ENCODE measurements at places on chromosomes 4 and X.

- peak; percentile 57 for DNase-seq
Measured at GRCh38 chr4:39469429-39470077, 10.7 kb downstream of the LIAS start.

DNA sequence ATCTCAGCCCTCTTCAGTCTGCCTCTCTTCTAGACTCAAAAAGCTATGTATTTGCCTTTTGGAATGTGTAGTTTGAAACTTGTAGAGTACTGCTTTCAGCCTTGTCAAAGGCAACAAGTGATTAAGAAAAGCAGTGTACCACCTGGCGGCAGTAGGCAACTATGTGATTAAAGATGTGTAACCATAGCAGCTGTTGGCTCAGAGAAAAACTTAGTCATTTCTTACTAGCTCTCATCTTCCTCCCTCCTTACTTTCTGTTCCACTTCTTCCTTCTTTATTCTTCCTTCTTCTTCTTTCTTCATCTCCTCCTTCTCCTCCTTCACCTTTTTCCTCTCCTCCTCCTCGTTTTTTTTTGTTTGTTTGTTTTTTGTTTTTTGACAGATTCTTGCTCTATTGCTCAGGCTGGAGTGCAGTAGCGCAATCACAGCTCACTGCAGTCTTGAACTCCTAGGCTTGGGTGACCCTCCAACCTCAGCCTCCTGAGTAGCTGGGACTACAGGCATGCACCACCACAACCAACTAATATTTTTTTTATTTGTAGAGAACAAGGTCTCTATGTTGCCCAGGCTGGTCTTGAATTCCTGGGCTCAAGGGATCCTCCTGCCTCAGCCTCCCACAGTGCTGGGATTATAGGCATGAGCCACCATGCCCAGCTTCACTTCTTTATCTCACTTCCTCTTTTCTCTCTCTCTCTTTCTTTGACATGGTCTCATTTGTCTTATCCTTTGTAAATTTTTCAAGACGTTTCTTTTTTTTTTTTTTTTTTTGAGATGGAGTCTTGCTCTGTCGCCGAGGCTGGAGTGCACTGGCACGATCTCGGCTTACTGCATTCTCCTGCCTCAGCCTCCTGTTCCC lies 32.6 kb downstream of the ABHD18 start:
- DNase-seq = peak; percentile 37

GRCh38 chr4:142100941-142101340 lies 464.6 kb downstream of the IL15 start:
- DNase-seq = no peak

DNA sequence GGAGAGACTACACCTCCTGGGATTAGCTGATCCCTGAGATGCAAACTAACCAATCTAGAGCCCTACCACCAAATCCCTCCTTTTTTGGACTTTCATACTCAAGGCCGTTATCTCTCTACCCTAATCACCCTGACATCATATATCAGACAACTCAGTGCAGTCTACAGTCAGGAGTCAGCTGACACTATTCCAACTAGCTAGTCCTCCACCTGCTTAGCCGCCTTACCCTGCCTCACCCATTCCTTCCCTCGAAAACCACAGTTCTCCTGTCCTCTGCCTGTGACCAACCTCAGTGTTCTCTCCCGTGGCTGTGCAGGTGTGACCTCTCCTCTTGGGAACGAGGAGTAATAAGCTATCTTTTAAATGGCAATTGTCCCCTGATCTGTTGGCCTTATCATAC lies 1.8 kb upstream of the PPEF2 start:
- DNase-seq = no peak

DNA sequence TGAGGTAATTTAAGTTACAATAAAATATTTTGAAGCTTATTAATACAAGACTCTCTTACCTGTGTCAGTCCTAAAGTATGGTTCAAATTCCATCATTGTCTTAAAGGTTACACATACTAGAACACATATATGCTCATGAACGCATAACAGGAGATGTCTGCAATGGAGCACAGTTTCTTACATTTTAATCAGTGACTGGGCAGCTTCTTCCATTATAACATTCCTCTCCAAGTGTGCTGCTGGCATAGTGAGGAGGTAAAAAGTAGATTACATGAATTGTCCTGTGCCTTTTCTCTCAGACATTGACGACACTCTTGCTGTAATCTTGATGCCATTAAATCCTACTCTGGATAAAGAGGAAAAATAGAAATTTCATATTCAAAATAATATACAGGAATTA lies 40.8 kb upstream of the GRID2 start:
- no peak for DNase-seq

DNA sequence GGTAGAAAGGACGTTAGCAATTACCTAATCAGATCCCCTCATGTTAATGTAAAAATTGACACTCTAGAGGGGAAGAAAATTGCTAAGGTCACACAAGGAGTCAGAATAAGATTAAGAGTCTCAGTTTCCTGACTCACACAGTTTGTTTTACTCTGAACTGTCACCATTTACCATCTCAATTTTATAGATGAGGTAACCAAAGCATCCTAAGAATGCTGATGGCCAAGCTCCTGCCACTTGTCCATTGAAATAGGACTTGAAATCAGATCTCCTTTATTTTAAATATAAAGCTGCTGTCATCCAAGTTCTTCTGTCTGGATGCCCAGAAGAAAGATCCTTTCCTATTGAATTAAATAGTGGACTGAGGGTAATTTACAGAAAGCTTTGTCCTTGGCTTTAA lies 114.8 kb upstream of the VAMP7 start:
- no peak for DNase-seq

DNA sequence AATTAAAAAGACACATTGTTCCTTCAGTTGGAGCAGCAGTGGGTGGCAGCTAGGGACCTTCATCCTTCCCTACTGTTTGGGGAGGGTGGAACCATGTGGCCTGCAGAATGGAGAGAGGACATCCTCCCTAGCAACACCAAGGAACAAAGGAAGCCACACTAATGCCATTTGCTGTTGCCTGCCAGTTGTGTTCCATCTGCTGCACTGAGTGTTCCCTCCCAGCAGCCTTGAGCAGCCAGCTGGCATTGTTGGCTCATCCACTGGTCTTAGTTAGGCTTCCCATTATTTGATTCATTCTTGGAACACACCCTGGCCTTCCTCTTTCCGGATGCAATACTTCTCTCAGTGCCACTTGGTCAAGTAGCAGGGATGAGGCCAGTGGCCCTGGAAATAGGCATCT lies 25.0 kb upstream of the HMGB3 start:
- DNase-seq = no peak

DNA sequence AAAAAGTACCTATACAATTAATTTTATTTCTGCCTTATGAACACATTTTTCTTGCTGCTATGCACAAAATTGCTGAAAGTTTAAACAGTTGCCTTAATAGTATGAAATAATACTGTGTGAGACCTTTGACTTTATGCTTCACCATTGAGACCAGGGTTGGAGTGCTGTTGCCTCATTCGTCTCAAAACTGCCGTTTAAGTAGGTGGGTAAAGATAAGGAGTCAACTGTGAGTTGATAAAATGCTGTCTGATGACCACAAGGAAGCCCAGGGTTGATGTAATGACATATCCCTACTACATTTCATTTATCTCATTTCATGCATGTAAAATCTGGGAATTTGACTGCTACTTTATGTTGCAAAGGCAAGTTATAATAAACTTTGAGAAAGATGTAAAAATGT lies 23.4 kb downstream of the STK26 start:
- no peak for DNase-seq

DNA sequence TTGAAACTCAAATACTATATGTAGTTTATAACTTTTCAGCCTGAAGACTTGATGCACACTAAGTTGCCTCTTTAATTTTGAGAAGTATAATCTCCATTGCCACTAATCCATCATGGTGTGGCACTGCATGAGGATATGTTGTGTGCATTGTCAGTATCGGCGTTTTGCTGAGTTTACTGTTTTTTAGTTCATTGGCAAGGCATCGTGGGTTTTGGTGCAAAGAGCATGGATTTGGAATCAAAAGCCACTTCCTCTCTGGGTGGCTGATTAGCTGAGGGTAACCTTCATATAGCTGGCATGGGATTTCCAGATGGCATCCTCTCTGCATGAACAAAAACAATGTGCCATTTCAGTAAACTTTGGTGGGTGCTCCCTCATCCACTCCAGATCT lies 38.7 kb downstream of the FHL1 start:
- DNase-seq = no peak

GRCh38 chr4:148065075-148065474 lies 333.2 kb downstream of the ARHGAP10 start:
- DNase-seq = no peak

- no peak for DNase-seq
Measured at GRCh38 chrX:154981116-154981411, 41.5 kb downstream of the F8 start.

- peak; percentile 12 for DNase-seq
Measured at GRCh38 chrX:119605464-119606279, 552 bp downstream of the NKRF start.

DNA sequence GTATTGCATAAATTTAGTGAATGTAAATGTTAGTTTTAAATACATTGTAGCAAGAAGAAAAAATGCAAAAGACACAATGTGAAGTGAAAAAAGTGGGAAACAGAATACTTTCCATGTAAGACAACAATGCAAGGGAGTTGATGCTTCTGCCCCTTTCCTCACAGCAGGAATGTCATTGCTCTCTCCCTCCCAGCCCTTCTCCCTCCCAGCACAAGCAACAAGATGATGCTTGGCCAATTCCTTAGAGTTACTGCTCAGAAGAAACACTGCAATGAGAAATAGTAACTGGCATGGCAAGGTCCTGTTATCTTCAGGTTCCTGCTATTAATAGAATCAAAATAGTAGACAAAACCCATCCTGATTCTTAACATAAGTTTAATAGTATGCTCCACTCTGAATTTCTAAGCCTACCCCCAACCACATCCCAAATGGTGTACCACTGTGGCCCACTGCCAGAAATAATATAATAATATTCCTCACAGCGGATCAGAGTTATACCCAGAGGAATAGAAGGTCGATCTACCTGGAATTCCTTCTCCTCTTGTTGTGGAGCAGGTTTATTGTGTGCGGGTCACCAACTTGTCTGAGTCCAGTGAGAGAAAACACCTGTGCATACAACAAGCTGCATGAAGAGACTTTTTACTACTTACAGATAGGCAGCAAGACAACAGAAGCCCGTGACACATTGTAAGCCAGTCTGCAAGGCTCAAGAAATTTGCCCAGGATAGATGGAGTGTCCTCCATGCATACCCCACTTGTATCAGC lies 69.8 kb upstream of the SLC7A11 start:
- DNase-seq = no peak

DNA sequence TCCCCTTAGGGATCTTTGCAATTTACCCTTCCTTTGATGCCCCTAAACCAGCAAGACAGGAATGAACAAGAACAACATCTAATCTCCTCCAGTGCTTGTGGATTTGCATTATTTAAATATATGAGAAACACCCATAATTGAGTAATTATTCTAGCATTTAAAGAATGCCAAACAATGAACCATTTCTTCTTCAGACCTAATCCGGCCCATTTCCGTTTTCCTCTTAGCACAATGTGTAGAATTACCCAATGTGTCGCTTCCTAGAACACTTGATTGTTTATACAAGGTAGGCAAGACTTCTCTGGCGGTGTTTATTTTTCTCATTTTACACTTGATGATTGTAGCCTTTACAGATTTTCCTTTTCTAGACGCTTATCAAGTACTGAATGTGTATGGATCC lies 43.5 kb downstream of the CLDN34 start:
- no peak for DNase-seq

- no peak for DNase-seq
Measured at GRCh38 chrX:131394384-131394783, 105.3 kb upstream of the IGSF1 start.

GRCh38 chr4:120893314-120893713 lies 29.2 kb downstream of the PRDM5 start:
- no peak for DNase-seq

GRCh38 chrX:128759745-128760144 lies 707.5 kb upstream of the ACTRT1 start:
- DNase-seq = no peak

GRCh38 chr4:132266374-132266773 lies 882.7 kb upstream of the PCDH10 start:
- no peak for DNase-seq

DNA sequence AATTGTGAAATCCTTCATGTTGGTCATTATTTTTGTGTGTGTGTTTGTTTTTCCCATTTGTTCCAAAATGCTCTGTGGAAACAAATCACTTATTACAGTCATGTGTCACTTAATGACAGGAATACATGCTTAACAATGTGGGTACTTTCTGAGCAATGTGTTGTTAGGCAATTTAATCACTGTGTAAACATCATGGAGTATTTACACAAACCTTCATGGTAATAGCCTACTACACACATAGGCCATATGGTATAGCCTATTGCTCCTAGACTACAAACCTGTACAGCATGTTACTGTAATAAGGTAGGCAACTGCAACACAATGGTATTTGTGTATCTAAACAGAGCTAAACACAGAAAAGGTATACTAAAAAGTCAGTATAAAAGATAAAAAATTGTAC lies 388.9 kb upstream of the PPP1R2C start:
- DNase-seq = no peak

DNA sequence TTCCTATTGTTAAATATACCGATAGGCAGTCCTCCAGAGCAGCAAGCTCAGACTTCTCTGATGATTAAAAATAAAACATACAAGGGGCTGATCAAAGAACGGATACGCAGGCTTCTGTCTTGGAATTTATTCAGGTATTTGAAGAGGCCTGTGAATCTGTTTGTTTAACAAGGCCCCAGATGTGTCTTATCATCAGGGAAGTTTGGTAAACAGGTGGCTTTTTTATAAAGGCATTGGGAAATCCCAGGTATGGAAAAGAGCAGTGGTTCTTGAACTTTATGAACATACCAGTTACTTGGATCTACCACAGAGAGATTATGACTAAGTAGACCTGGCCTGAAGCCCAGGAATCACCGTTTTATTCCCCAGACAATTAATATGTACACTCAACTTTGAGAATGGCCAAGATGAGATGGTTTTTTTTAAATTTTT lies 47.9 kb downstream of the SOWAHB start:
- peak; percentile 81 for DNase-seq

- DNase-seq = no peak
Measured at GRCh38 chrX:144849141-144849540, 398.2 kb upstream of the SPANXN1 start.

DNA sequence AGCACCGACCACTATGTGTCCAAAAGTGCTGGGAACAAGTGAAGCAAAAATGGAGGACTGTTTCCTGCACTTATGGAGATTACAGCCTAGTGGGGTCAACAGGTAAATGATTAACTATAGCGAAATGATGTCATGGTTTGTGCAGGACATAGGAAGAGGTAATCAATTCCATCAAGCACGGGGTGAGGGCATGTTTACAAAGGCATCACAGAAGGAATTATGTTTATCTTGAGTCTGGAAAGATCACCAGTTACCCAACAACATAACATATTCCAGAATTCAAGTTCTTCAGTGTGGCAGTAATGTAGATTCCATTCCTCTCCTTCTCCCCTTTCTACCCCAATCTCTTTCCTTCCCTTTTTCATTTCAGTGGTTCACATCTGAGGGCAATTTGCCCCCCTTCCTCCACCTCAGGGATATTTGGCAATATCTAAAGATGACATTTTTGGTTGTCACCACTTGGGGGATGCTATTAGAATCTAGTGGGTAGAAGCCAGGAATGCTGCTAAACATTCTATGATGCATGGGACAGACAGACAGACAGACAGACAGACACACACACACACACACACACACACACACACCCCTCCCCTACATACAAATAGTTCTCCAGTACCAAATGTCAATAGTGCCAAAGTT lies 24.1 kb downstream of the FAM47E start:
- no peak for DNase-seq

Measured in RWPE1 (cell line).